ENCODE measurements at places on chromosomes 5 and 9.

- no peak for DNase-seq
Measured at GRCh38 chr5:18113721-18114120, 479.5 kb downstream of the TAF11L14 start.

GRCh38 chr9:92359394-92359995, 33.7 kb downstream of the CENPP start:
- no peak for DNase-seq

DNA sequence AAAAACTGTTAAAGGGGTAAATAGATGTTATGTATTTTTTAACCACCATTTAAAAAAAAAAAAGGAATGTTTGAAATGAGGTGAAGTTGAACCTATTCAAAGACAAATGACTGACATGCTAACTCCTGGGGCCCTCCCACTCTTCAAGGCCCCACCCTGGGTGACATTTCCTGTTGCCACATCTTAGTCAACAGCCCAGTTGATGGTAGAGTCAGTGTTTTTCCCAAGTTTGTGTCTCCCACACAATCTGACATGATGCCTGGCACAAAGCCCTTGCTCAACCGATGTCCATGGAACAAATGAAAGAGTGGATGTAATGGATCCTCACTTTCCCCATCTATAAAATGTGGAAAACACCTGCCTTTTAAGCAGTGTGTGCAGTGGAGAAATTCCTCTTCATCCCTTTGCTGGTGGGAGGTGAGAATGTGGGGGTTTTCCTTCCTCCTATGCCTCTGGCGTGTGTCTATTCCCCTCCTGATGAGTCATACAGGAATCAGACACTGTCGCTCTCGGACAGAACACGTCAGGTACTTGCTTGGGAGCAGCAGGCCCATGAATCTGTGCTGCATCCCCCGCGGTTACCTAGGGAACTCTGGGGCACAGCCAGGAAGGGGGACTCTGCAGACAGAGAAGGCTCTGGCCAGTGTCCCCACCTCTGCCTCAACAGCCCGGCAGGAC, 13.7 kb upstream of the ADRA1B start:
- no peak for DNase-seq

- no peak for DNase-seq
Measured at GRCh38 chr5:38576442-38576841, 20.0 kb upstream of the LIFR start.

DNA sequence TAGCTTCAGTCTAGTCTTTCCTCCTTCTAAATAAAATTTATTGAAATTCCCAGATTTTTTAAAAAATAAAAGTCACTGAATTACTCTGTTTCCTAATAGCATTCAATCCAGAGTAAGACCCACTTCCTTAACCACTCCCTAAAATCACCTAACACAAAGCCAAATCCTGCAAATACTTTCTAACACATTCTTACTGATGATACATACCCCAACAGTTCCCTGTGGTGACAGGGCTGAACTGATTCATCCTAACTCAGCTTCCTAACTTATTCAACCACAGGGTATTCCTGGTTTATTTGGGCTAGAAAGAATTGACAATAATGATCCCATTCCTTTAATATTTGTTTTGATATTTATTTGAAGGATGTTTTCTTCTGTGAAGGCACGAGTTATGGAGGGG, 40.7 kb upstream of the ZNF300 start:
- no peak for DNase-seq

Measured in natural killer cell treated with Interleukin-12 subunit alpha and Interleukin-12 subunit beta and Interleukin-15 and Interleukin-18, amount 100 ng/mL, for 72 hours (primary cell).